Urinary bladder (tissue), 4 donors: ENCODE measurements at places on chromosomes 6 and 20. TPM values are rescaled to one million over a fixed set of nuclear protein-coding genes. Genes with fewer than 3 reads are reported as not detected.

The HNF4A gene
- polyA plus RNA-seq: 0.09 TPM

The NKX2-4 gene
- not detected for polyA plus RNA-seq

The TCP11 gene
- 0.15 TPM for polyA plus RNA-seq

The PRRT1 gene
- 10.8 TPM for polyA plus RNA-seq

The SPATA25 gene
- 3.8 TPM for polyA plus RNA-seq

The PPP1R3D gene
- polyA plus RNA-seq: 8.0 TPM

The RAB22A gene
- polyA plus RNA-seq: 7.0 TPM

The LRRC73 gene
- polyA plus RNA-seq: 0.24 TPM

The MCUR1 gene
- polyA plus RNA-seq: 6.9 TPM

The TXNDC5 gene
- polyA plus RNA-seq: 76.5 TPM

The RALGAPA2 gene
- polyA plus RNA-seq: 15.3 TPM

The SCUBE3 gene
- 8.4 TPM for polyA plus RNA-seq

The ABHD16B gene
- polyA plus RNA-seq: 0.68 TPM

The MOCS3 gene
- polyA plus RNA-seq: 4.3 TPM

The IL17A gene
- not detected for polyA plus RNA-seq

The MOCS1 gene
- 20.4 TPM for polyA plus RNA-seq

The GJA1 gene
- 117 TPM for polyA plus RNA-seq

The FAM217A gene
- not detected for polyA plus RNA-seq

The ADNP gene
- polyA plus RNA-seq: 36.2 TPM

The PRIM2 gene
- 6.9 TPM for polyA plus RNA-seq

The SSTR4 gene
- 0.06 TPM for polyA plus RNA-seq

The FAM83C gene
- polyA plus RNA-seq: 0.18 TPM

The GPR6 gene
- not detected for polyA plus RNA-seq

The SLC44A4 gene
- 4.2 TPM for polyA plus RNA-seq

The C20orf96 gene
- 6.4 TPM for polyA plus RNA-seq

The XKR7 gene
- 0.03 TPM for polyA plus RNA-seq

The MTO1 gene
- polyA plus RNA-seq: 19.8 TPM

The SKIC2 gene
- polyA plus RNA-seq: 48.8 TPM

The EDN1 gene
- 8.8 TPM for polyA plus RNA-seq

The JAG1 gene
- polyA plus RNA-seq: 36.9 TPM

The CALHM4 gene
- polyA plus RNA-seq: not detected

The KCNG1 gene
- 8.3 TPM for polyA plus RNA-seq

The GNAS-AS1 gene
- polyA plus RNA-seq: 0.13 TPM

The ATP6V1G2 gene
- polyA plus RNA-seq: 3.8 TPM
